Stimulated activated CD4-positive, alpha-beta T cell treated with anti-CD3 and anti-CD28 coated beads, Interleukin-4, amount 100 ng/mL, for 1 hour (primary cell): ENCODE measurements at places on chromosomes 5 and 9.

- peak; percentile 8 for DNase-seq
These were observed 254.1 kb upstream of the IRX4 start for GRCh38 chr5:2136728-2137333.

DNA sequence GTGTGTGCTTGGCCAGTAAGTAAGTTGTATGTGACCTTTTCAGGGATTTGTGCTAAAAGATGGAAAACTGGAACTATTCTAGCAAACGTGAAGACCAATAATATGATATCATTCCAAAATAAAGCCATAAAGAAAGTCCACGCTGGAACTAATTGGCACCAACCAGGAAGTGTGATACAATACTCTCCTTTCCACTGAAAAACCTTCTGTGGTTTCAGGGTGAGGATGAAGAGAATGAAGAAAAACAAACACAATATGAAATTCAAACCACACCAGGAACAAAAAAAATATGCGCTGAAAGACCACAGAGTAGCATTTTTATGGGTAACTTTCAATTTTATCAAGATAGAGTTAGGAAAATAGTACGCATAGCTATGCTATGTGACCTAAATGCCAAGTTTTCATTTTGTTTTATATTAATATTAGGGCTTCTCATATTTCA, 105.8 kb downstream of the EFNA5 start:
- DNase-seq, result no peak

DNA sequence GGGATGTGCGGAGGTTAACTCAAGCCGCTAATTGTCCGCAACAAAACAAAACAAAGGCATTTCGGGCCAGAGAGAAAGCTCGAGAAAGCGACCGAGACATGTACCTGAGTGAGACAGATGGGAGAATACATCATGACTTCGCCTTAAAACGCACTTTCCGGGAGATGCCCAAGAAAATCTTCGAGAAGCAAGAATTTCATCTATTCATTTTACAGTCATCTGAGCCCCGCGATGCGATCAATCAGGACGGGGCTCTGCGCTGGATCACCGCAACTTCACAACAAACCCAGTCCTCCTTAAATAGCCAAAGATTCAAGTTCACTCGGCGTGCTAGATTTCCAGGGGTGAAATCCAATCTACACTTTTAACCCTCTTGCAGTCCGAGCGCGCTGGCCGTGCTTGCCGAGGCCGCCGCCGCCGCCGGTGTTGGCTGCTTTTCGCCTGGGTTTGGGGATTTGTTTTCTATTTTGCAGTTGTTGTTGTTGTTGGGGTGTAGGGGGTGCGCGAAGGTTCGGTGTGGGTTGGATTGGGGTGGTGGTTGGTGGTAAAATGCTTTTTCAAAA, 482 bp downstream of the NFIB start:
- no peak for DNase-seq

DNA sequence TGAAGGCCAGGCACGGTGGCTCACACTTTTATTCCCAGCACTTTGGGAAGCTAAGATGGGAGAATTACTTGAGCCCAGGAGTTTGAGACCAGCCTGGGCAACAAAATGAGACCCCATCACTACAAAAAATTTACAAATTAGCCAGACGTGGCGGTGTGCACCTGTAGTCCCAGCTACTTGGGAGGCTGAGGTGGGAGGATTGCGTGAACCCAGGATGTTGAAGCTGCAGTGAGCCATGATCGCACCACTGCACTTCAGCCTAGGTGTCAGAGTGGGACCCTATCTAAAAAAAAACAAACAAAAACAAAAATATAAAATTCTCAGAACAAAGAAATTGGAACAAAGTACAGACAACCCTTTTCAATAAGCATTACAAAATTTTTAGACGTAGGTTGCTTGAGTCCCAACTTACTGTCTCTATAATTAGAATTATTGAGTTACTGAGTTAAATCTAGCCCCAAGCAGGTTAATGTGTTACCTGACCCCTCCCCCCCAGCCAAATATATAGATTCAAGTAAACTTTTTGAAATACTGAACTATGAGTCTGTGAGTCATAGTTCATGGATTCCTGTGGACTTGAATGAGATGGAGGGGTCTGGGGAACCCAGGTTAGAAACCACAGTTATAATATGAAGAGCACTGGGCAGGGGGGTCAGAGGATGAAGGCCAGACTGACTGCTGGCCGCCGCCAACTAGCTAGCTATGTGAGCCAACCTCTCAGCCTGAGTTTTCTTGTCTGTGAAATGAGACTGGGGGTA, 173.1 kb downstream of the AOPEP start:
- DNase-seq, result no peak

DNA sequence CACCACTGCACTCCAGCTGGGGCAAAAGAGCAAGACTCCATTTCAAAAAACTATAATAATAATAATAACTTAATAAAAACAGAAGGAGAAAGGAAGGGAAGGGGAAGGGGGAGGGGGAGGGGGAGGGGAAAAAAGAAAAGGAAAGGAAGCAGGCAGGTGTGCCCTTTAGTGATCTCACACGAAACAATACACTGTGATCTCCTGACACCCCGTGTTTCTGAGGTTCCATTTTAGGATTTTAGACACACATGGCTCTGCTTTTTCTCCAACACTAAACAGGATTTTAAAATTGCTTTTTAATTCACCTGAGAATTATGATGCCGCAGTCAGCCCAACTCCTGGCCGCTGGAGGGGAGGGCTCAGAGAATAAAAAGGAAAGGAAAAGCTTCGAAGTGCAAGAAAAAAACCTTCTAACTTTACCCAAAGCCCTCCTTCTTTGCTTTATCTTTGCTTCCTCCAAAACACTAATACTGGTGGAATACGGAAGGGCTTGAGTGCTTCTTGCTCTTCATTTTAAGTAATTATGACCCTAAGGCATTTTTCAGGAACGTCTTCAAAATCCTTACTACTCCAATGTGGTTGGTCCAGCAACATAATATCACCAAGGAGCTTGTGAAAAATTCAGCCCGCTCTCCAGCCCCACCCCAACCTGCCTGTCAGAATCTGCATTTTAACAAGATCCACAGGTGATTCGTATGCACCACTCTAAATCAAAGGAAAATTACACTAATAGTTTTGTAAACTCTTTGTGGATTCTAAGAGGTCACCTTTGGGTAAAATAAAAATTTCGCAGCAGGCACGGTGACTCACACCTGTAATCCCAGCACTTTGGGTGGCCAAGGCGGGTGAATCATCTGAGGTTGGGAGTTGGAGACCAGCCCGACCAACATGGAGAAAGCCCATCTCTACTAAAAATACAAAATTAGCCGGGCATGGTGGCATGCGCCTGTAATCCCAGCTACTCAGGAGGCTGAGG, 66.0 kb downstream of the MYO10 start:
- no peak for DNase-seq

DNA sequence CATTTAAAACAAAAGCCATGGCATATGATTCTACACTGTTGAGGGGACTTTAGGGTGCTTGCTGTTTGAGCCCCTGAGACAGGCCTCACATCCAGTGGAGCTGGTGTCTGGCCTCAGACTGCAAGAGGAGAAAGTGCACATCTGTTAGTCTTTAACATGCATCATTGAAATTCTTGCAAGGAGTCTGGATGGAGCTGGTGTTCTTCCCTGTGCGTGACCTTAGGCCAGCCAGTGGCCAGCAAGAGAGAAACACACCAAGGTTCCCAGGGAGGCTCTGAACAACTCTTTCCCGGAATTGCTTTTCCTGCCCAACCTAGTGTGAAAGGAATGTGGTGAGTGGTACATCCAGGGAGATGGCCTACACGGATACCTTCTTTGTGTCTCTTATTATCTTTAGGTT, 282.8 kb upstream of the TNC start:
- DNase-seq, result no peak

GRCh38 chr9:77384406-77384805, 207.1 kb downstream of the VPS13A start:
- DNase-seq, result no peak

- DNase-seq, result no peak
These were observed 61.5 kb downstream of the RAI14 start for GRCh38 chr5:34717426-34718327.

DNA sequence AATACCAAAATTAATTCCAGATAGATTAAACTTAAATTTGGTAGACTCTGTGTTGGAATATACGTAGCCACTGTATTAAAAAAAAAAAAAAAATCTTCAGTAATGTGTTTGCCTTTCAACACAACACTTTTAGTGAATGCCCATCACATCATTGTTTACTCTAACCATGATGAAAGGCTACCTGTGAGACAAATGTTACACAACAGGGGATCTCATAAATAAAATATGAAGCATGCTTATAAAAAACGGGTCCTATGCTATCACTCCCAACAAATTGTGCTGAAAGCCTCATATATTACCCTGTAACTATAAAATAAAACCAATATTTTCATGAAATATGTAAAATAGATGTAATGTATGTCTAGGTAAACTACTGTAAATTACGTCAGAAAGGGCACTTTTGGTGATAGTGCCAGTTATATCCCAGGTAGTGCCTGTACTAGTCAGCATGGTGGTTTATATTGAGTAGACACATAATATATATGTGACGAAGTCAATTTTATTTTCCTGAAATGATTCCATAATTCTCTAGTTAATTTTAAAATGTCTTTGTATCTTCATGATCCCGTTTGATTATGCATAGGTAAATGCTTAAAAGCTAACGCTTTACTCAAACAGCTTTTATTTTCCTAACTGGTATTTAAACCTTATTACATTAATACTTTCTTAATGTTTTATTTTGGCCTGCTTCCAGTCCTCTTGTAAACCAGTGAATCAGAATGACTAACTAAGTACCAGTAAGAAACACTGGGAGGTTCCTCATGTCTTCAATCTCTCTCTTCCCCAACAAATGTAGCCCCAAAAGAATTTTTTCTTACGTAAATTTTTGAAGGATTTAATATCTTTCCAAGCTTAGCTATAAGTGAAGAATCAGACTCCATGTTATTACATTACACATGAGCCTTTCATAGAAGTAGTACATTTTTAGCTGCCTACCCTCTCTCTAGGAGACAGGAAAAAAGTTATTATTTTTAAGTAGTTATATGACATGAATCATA, 420.3 kb downstream of the GABRG2 start:
- no peak for DNase-seq

DNA sequence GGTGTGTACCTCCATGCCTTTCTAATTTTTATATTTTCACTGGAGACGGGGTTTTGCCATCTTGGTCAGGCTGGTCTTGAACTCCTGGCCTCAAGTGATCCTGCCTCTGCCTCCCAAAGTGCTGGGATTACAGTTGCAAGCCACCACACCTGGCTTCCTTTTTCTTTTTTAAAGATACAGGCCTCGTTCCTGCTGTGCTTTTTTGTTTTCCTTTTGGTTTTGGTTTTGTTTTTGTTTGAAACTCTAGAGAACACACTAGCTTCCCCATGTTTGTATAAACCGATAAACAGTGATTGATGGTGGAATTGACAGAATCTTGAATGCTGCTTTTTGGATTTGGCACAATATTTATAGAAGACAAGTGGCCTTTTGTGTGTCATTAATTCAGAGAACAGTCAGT, 1603.4 kb downstream of the MAT2B start:
- no peak for DNase-seq

DNA sequence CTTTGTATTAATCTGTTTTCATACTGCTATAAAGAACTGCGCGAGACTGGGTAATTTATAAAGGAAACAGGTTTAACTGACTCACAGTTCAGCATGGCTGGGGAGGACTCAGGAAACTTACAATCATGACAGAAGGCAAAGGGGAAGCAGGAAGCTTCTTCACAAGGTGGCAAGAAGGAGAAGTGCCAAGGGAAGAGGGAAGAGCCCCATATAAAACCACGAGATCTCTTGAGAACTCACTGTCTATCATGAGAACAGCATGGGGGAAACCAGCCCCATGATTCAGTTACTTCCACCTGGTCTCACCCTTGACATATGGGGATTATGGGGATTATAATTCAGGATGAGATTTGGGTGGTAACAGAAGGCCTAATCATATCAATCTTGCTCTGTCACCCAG, 60.9 kb upstream of the CHD1 start:
- no peak for DNase-seq

GRCh38 chr9:99336005-99336404, 113.9 kb downstream of the SEC61B start:
- DNase-seq, result no peak

DNA sequence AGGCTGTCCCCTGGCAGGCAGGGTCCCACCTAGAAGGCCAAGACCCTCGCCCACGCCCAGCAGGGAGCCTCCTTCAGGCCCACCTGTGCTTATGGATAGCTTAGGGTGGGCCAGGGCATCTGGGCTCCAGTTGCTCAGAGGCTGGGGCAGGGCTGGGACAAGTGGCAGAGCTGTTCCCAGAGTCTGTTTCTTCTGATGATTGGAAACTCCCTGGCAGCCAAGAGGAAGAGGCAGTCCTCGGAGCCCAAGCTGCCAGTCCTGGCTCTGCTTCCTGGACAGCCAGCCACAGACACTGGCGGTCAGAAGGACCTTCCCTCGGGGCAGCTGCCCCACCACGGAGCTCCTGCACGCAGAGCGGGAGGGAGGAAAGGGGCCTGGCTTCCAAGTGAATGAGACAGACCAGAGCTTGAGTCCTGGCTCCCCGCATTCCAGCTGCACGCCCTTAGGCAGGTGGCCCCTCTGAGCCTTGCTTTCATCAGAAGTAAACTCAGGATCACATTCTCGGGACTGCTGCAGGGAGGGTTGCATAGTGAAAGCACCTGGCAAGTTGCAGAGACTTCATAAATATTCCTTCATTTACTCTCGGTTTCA, 37.9 kb upstream of the GABRP start:
- DNase-seq, result no peak

GRCh38 chr9:119829186-119829585, 460.0 kb upstream of the BRINP1 start:
- no peak for DNase-seq

- DNase-seq, result no peak
These were observed 75.7 kb upstream of the PIK3R1 start for GRCh38 chr5:68139611-68140441.

- no peak for DNase-seq
These were observed 121.0 kb downstream of the AUH start for GRCh38 chr9:91240596-91241165.

DNA sequence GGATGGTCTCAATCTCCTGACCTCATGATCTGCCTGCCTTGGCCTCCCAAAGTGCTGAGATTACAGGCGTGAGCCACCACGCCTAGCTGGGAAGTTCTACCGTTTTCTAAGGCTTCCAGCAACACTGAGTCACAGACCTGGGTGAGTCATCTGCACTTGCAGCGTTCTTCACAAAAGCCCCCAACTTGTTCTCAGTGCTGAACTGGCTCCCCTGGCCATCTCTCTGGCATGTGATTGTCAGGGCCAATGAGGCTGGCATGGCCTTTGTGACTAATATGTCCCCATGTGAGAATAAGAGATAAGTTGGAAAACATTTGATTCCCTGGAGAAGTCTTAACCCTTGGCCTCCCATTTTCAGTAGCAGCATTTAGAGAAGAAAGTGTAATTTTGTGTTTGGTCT, 124.4 kb downstream of the WDR41 start:
- DNase-seq, result peak; percentile 6

DNA sequence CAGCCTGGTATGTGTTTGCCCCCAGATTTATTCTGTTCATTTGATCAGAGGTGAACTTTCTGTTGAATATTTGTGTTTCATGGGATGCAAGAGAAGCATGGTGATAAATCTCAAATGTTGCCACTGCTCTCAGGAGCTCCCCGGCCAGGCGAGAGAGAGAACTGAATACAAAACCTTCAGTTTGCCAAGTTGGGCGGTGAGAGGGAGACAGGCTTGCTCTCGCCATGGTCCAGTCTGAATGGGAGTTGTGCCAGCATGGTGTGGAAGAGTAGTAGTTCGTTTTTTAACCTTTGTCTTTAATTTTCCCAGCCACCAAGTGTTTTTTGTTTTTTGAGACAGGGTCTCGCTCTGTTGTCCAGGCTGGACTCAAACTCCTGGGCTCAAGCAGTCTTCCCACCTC, 2.7 kb downstream of the NTMT1 start:
- no peak for DNase-seq

GRCh38 chr5:134100283-134101091, 14.0 kb upstream of the TCF7 start:
- peak; percentile 78 for DNase-seq

- no peak for DNase-seq
These were observed 397.8 kb downstream of the EFNA5 start for GRCh38 chr5:107272954-107273353.
